ENCODE measurements at places on chromosomes 4 and X.

- no peak for DNase-seq
Measured at GRCh38 chr4:150582873-150583286, 929 bp downstream of the MAB21L2 start.

DNA sequence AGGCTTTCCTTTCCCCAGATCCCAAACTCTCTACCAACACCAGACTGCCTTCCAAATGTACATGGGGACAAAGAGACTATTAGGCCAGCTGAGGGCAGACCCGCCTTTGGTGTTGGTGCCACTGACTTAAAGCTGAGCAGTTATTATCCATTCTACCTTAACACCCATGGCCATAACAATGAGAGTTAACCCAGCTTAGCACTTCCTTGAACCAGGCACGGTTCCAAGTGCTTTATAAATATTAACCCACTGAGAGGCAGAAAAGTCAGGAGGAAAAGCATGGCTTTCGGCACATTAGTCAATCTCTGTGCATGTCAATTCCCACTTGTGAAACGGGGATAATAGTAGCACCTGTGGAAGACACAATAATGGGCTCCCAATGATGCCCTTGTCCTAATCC lies 243.1 kb upstream of the ANXA3 start:
- DNase-seq = peak; percentile 9

GRCh38 chrX:76148753-76149152 lies 24.1 kb upstream of the PBDC1 start:
- peak; percentile 57 for DNase-seq

DNA sequence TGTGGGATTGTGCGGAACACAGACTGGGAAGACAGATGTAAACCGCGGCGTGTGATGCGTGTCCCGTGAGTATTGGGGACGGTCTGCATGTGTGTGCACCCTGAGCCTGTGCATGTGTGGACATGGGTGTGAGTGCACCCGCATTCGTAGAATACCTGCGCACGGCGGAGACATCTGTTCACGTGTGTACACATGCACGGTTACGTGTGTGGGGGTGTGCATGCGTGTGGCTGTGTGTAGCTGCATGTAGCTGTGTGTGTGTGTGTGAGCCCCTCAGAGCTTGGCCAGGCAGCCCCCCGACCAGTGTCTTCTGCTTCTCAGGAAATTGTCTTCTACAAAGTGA lies 19.6 kb downstream of the ATP5ME start:
- no peak for DNase-seq

DNA sequence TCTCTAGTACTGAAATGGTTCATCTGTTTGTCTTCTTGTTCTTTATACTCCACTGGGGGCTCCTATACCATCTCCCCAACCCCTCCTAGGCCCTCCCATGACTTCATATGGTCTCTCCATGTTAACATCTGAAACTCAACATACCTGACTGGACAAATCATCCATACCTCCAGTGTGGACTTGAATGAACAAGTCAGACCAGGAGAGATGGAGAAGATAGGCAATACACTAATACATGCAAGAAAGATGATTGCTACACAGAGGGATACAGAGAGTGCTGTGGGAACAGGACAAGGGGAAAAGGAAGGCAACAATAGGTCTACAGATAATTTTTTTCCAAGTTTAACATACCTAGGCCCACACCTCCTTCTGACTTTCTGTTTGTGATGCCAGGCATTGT lies 175.1 kb downstream of the FHIP1A start:
- DNase-seq = no peak

DNA sequence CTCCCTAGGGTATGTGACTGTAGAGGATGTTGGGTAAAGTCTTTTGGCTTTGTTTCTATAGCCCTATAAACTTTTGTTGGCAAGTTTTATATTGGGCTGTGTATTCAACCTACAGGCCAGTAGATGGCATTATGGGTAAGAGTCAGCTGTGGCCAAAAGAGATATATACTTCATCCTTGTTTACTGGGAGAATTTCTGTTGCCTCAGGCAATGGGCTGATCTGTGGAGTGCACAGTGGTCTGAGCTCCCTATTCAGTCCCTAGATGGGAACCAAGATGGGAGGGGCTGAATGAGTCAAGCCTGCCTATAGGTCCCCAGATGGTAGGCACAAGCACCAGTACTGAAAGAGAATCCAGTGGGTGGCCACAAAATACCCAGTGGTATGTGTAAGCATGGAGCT lies 580.6 kb downstream of the EPHA5 start:
- DNase-seq = peak; percentile 35

- no peak for DNase-seq
Measured at GRCh38 chrX:40964008-40964407, 121.2 kb upstream of the USP9X start.

GRCh38 chr4:129614611-129615010 lies 518.7 kb downstream of the C4orf33 start:
- DNase-seq = no peak

GRCh38 chrX:80810365-80810978 lies 795 bp upstream of the BRWD3 start:
- peak; percentile 45 for DNase-seq

- no peak for DNase-seq
Measured at GRCh38 chrX:153631907-153632594, 15.0 kb upstream of the DUSP9 start.

GRCh38 chrX:97389761-97390192 lies 506.1 kb downstream of the RPA4 start:
- no peak for DNase-seq

DNA sequence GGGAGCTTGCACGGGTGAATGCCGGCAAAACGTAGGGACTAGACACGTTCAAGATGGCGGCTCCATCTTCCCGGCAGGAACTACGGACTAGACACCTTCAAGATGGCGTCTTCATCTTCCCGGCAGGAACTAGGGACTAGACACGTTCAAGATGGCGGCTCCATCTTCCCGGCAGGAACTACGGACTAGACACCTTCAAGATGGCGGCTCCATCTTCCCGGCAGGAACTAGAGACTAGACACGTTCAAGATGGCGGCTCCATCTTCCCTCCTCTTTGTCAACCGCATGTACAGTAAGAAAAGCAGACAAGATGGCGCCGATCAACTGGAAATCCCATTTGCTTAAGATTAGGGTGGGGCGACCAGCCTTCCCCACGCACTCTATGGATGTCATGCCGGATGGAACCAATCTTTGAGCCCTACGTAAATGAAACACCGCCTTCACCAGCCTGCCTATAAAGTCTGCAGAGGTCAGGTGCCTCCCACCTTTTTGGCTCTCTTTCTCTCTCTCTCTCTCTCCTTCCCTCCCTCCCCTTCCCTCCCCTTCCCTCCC lies 222.4 kb downstream of the CRLF2 start:
- DNase-seq = peak; percentile 3

- DNase-seq = peak; percentile 12
Measured at GRCh38 chr4:99447513-99447912, 12.4 kb upstream of the ADH7 start.

- no peak for DNase-seq
Measured at GRCh38 chr4:78355306-78355705, 196.3 kb upstream of the ANXA3 start.

DNA sequence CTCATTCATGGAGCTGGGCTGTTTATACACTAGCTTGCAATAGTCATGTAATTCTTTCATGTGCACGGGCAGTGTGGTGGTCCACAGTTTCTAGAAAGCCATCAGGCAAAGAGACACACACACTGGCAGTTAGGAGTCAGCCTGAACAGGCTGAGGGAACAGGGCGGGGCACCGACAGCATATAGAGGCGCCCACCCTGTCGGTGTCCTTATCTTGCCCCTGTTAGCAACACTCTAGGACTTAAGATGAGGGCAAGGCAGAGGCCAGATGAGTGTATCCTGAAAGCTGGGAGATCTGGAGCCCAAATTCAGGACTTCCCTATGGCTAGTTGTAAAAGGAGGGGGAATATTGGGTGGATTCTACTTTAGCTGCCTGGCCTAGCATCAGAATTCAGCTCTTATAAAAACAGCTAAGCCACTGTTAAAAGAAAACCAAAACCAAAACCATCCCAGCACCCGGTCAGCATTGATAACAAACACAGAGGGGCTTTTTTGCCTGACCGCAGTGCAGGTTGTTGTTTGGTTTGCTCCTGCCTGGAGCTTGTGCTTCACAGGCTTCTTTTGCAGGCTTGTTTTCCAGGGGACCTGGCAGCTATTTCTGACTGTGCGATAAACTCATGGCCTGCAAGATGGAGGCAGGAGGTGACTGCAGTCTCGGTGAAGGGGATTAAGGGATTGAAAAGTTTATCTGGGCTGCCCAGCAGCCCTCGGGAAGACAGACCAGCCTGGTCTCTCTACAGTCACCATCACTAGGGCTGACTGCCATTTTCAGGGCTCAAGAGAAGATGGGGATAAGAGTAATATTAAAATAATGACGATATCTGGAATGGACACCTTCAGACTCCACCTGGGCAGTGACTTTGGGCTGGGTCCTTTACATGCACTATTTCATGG lies 638.9 kb downstream of the MID1IP1 start:
- no peak for DNase-seq

DNA sequence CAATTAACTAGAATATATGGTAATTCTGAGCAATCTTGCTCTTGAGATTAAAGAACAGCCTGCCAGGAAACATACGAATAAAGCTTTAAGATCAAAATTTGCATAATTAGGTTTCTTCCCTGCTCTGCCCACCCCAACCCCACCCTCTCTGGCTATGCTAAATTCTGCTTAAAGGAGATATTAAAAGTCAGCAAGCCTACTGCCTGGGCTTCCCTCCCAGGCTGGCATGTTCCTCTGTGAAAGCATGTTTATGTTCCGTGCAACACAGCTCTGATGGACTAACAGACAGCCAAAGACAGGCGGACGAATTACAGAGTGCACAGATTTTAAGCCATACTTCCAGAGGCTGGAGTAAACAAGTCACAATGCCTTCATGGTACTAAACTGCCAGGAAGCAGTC lies 28.4 kb downstream of the CD99L2 start:
- DNase-seq = no peak

DNA sequence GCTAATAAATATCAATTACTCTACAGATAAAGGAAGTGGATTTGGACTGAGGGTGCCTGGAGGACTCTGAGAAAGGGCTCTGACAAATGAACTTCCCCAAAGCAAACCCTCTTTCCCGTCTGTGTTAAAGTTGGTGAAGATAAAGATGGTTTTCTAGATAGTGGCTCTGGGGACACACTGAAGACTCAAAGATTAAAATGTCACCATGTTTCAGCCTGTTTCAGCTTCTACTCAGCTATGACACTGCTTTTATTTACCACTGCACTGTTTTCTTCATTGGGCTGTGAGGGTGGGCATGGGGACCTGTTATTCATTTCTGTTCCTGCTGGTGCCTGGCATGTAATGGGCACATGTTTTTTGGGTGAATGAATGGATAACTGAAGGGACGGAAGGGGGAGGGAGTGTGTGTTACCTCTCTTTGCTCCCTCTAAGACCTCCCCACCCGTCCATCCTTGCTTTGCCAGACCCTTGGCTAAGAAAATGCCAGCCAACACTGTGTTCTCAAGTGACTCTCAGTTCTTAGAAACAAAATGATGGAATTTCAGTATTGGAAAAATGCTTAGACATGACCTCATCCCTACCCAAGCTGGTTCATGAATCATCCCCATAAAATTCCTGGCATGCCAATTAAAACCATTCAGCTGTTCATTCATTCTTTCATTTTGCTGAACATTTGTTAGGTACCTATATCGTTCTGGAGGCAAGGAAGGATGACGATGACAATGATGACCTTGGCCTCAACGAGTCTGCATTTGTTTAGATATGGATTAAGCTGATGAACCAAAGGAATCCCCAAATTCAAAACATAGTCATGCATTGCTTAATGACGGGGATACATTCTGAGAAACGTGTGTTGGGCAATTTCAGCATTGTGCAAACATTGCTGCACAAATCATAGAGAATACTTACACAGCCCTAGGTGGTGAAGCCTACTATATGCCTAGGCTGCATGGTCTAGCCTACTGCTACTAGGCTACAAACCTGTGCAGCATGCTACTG lies 13.4 kb upstream of the STK32B start:
- peak; percentile 50 for DNase-seq

DNA sequence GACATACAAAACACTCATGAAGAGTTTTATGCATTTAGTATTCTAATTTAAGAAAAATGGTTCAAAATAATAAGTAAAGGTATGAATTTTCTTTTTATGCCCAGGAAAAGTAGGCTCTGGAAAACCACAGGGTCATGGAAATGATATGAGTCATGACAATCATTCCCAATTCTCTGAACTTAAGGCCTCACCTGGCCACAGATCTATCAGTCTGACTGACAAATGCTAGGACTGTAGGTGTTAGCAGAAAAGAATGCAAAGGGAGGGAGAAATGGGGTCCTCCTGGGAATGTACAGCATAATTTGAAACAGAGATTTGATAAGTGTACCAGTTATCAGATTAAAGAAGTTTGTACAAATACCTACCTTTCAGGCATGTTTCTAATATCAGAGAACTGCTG lies 270.5 kb upstream of the ARSJ start:
- no peak for DNase-seq

DNA sequence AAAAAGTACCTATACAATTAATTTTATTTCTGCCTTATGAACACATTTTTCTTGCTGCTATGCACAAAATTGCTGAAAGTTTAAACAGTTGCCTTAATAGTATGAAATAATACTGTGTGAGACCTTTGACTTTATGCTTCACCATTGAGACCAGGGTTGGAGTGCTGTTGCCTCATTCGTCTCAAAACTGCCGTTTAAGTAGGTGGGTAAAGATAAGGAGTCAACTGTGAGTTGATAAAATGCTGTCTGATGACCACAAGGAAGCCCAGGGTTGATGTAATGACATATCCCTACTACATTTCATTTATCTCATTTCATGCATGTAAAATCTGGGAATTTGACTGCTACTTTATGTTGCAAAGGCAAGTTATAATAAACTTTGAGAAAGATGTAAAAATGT lies 23.4 kb downstream of the STK26 start:
- DNase-seq = no peak

- DNase-seq = no peak
Measured at GRCh38 chrX:110210417-110211139, 107.3 kb downstream of the AMMECR1 start.

GRCh38 chr4:1512051-1512737 lies 106.0 kb upstream of the NKX1-1 start:
- DNase-seq = no peak

DNA sequence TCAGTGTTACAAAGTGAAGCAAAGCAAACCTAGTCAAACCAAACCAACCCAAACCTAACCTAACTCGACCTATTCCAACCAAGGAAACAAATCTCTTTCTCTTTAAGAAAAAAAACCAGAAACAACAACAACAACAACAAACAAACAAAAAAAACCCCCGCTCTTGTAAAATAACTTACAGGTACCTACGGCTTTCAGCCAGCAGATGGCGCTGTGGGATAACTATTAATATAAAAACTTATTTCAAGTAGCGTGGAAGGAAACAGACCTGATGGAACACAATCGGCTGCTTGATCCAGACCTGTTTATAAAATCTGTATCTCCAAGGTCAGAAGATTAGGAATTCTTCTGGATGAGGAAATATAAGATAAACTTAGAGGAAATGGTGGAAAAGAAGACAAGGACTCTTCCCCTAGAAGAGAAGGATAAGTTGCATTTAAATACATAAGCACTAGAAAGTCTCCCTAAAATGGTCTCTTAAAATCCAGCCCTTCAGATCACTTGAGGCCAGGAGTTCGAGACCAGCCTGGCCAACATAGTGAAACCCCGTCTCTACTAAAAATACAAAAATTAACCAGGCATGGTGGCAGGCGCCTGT lies 34.4 kb upstream of the CDKL5 start:
- DNase-seq = peak; percentile 78

GRCh38 chr4:110527156-110527555 lies 51.2 kb downstream of the ENPEP start:
- DNase-seq = no peak
